NCI-H2171 treated with DMSO at 0.1 percent for 48 hours (cell line): ENCODE measurements at places on chromosomes 7 and 10.

DNA sequence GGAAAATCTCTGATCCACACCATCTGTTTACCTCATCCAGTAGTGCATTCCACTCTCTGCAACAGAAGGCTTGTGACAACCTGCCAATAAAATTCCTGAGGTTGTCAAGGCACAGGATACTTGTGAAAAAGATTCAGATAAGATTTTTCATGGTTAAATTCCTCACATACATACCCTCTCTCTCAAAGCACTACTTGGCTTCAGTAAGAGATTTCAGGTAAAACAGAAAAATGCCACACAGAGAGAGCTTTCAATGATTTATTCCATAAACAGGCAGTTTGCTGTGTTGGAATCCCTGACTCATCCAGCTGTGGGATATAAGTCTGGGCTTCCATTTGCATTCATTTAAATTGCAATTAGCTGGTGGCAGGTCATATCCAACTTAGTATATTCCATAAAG, 99.7 kb upstream of the CAV2 start:
- no peak for DNase-seq

- no peak for DNase-seq
Observed at GRCh38 chr10:49446031-49446430, 50.1 kb upstream of the DRGX start.

GRCh38 chr10:123548770-123549169, 117.4 kb upstream of the GPR26 start:
- DNase-seq: no peak

DNA sequence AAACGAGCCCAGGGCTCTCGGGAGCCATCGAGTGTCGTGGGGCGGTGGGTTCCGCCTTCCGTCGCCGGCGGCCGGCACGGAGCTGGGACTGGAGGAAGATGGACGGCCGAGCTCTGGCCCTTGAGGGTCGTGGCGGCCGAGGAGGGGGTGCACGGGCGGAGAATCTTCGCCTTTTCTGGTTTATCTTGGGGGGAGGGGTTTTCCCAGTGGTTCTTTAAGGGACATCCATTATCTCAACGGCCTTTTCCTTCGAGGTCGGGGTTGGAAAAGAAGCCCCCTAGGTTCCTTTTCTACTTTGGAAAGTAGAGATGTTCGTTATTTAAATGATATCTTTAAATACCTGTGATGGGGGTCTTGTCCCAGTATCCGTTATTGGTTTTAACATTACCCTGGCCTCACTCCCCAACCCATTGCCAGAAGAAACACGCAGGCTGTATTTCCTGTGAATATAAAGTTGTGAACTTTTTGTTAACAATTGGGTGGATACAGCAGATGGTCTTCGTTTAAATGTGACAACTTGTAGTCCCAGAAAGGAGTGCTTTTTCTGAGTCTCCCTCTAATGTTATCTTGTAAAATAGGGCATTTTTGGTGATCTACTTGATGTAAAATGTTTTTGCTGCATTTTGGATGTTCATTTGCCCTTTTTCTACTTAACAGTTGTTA, 765 bp downstream of the CCAR1 start:
- no peak for DNase-seq

DNA sequence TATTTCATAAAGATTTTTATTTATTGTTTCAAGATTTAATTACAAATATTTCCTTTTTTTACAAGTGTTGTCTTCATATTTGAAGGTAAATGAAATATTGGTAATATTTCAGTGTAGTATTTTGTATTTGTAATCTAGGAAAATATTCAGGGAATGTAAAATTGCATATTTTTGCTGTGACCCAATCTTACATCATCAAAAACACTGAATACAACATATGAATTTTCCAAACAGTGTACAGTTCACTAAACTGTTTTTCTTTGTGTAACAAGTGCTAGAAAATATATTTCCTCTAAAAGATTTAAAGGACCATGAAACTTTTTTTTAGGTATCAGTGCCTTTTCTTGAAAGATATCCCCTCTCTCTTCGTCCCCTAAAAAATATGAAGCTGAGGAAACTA, 251.9 kb upstream of the KCND2 start:
- DNase-seq: no peak

DNA sequence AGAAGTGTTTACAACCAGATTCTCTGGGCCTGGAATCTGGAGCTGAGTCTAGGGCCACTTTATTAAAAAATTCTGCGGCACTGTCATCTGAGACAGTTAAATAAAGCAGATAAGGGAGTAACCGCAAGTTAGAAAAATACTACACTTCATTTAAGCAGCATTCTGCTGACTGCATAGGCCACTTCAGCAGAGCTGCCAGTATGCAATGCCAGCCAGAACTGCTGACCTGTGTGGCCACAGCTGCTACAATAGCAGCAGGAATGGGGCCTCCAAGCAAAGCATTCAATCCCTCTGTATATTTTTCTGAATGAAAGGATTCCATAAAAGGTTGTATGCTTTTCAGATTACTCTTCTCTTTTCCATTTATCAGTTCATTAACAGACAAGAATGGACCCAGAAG, 136.0 kb downstream of the COL28A1 start:
- no peak for DNase-seq

- no peak for DNase-seq
Observed at GRCh38 chr7:124790645-124791044, 25.1 kb upstream of the GPR37 start.

GRCh38 chr7:108452707-108453106, 3.5 kb downstream of the NRCAM start:
- peak; percentile 65 for DNase-seq

- no peak for DNase-seq
Observed at GRCh38 chr10:98848361-98848760, 387.3 kb downstream of the HPSE2 start.

DNA sequence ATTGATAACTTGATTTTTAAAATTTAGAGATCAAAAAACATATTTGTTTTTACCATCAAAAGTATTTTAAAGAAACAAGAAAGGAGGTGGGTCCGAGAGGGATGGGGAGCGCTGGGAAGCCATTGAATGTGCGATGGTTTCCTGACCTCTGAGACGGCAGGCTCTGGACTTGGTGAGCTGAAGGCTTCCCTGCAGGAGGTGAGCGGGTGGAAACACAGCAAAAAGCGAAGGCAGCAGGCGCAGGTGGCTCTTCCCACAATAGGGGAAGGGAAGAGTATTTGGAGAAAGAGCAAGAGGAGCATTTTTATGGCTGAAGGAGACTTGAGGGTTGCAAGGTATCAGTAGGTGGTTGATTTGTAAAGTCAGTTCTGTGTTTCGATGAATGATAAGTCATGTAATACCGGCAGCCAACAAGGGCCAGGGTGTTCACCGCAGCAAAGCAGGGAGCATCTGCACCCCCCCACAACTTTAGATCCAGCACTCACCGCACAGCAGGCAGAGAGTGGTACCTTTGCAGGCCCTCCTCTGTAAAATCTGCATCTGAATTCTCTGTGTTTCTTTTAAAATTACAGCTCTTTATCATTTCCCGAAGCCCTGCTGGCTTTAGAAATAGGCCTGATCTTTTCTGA, 10.5 kb downstream of the C10orf53 start:
- no peak for DNase-seq

- no peak for DNase-seq
Observed at GRCh38 chr10:122288262-122288661, 17.2 kb downstream of the BTBD16 start.
